Motor neuron (in vitro differentiated cells): ENCODE measurements at places on chromosomes 3 and 15. TPM values are rescaled to one million over a fixed set of nuclear protein-coding genes. Genes with fewer than 3 reads are reported as not detected.

PLSCR2 gene
- not detected in 2 replicates for total RNA-seq

SLC12A1 gene
- 0.04 and 0.17 TPM in 2 replicates for total RNA-seq

CCR9 gene
- 0.14 and 0.31 TPM in 2 replicates for total RNA-seq

AAGAB gene
- 49.3 and 51.0 TPM in 2 replicates for total RNA-seq

MAP6D1 gene
- total RNA-seq, result 3.4 and 4.4 TPM in 2 replicates

NPAP1 gene
- total RNA-seq, result under 0.01 and 0.13 TPM in 2 replicates

CHAC1 gene
- total RNA-seq, result 3.9 and 4.6 TPM in 2 replicates

DHX36 gene
- 64.5 and 67.8 TPM in 2 replicates for total RNA-seq

TMEM40 gene
- total RNA-seq, result 0.18 TPM in 1 of 2 replicates, not detected in the other

ASB14 gene
- 0.66 and 0.75 TPM in 2 replicates for total RNA-seq

SLC2A2 gene
- not detected in 2 replicates for total RNA-seq

LRRC15 gene
- 0.62 and 0.63 TPM in 2 replicates for total RNA-seq

GRCh38 chr3:127679534-127680145 is 6.9 kb downstream of the ABTB1 start:
- ATAC-seq, result no peak

DNA sequence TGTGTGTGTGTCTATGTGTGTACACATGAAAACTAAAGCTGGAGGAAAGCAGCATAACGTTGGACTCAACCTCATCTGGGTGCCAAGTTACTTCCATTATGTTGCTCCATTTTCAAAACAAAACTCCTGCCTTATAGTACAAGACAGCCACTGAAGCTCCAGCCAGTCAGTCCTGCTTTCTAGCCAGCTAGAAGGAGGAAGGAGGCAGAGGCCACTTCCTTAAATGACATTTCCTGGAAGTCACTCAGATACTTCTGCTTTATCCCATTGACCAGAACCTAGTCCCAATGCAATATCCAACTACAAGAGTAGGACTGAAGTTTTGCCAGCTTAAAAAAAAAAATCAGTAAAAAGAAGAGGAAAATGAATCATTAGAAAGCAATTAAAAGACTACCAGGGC is 31.7 kb downstream of the CADPS start:
- ATAC-seq, result no peak

- ATAC-seq, result no peak
Observed at GRCh38 chr3:186152889-186153292, 44.0 kb upstream of the ETV5 start.

DNA sequence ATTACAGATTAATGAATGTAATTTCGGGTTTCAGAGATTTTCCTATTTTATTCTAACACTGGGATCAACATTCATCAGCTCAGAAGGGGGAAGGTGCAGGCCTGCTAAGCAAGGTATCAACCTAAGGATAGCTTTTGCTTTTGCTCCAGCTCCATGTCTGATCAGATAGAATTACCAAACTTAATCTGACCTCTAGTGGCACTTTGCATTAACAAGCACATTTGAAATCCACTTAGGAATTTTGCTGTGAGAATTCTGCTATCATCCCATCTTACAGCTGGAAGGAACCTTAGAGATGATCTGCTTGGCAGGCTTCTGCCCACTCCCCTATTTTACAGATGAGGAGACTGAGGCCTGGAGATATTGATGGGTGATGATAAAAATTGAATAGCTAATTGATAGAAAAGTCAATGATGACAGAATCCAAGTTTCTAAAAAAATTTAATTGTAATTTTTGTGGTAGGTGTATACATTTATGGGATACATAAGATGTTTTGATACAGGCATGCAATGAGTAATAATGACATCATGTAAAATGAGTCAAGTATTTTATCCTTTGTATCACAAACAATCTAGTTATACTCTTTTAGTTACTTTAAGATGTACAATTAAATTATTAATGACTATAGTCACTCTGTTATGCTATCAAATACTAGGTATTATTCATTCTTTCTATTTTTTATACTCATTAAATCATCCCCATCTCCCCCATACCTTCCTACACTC is 209.2 kb upstream of the ZPLD1 start:
- peak; percentile 83 for ATAC-seq

- peak; percentile 92 for ATAC-seq
Observed at GRCh38 chr15:66269326-66270090, 16.0 kb upstream of the MEGF11 start.

GRCh38 chr3:62007036-62007435 is 366.3 kb downstream of the FEZF2 start:
- ATAC-seq, result no peak

DNA sequence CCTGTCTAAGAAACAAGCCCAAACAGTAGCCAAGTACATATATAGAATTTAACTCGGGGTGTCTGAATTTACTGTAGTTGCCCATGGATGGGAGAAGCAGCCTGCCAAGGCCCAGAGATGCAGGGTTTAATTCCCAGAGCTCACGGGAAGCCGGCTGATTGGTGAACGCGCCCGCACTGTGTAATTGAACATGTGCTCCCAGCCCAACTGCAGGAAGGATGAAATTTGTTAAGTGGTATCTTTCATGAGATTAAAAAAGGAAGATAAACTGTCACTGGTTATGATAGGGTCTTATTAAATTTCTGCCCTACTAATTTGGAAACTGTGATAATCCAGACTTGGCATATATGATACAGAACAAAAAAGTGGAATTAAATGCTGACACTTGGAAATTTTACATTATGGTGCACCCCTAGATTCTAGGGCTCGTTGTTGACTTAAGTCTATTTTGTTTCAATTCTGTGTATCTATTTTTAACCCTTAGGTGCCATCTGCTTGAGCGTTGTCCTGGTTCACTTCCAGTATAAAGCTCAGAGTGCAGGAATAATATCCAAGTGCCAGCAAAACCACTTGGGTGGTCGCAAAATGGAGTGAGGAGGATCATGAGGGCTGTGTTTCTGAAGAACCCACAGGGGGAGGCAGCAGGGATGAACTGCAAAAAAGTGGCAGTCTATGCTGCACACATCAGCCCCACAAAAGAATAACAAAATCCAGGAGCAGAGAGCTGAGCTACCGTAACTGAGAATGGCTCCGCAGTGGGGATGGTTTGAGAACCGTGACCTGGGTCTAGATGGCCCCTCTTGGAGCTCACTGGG is 13.8 kb upstream of the TMC3 start:
- ATAC-seq, result no peak

DNA sequence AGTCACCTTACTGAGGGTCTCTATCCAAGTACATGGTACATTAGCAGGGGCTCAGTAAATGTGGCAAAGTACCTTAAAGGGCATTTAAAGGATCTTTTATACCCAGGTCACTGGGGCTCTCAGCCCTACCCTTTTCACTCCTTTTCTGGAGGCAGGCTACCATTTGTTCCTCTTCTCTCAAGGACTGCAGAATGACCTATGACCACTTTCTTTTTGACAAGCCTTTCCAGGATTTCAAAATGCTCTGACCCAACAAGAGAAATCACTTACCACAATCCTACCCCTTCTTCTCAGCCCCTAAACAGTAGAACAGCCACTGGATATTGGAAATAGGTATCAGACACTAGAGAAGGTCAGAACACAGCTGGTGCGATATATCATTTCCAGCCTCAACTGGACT is 221.8 kb upstream of the TPRG1 start:
- no peak for ATAC-seq

DNA sequence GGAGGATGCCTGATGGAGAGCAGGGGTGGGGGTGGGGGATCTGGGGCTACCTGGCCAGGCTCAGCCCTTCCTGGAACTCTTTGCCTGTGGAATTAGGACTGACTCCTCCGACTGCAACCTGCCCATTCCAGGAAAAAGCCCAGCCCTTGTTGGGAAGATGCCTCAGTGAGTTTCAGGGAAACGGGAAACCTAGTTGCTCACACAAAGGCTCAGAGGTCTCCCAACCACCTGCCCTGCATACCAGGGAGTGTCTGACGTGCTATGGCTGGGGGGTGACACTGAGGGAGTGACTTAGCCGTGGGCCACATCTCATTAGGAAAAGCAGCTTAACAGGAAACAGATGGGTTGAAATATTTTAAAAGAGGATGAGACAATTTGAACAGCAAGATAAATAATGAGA is 27.9 kb downstream of the CYP8B1 start:
- peak; percentile 73 for ATAC-seq

GRCh38 chr3:180467177-180467576 is 134.8 kb upstream of the TTC14 start:
- ATAC-seq, result no peak

DNA sequence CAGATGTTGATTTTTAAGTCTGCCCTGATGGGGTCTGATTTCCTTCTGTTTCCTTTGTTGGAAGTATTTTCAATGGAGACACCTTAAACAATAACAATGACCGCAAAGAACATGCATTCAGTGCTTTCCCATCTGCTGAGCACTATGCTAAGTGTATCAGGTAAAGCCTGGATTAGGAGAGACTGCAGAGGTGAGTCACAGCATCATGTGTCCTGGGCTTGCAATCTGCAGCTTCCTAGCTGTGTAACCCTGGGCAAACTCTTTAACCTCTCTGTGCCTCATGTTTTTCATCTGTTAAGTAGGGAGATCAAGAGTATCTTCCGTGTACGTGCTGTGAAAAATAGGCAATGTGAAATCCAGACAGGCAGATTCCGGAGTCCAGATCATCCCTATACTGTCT is 13.3 kb upstream of the CHRNB4 start:
- ATAC-seq, result no peak

GRCh38 chr3:126003447-126004190 is 34.6 kb downstream of the ROPN1B start:
- no peak for ATAC-seq

GRCh38 chr3:40249168-40249567 is 60.3 kb upstream of the EIF1B start:
- ATAC-seq, result no peak

- ATAC-seq, result no peak
Observed at GRCh38 chr3:10521772-10522441, 16.5 kb upstream of the ATP2B2 start.

DNA sequence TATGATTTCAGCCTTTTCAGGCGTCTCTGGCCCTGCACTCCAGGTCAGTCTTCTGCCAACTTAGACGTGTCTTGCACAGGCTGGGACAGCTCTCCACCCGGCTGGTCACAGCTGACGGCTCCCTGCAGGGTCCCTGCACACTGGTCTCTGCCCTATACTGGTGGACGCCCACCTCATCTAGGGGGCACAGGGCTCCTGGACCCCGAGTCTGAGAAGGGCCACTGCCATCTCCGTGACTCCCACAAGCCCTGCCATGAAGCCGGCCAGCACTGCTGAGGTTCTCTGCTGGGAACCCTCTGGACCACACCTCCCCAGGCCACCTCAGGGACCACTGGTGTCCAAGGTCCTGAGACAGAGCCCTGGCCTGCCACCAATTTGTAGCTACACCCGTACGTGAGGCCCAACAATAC is 40.5 kb downstream of the CYFIP1 start:
- no peak for ATAC-seq

DNA sequence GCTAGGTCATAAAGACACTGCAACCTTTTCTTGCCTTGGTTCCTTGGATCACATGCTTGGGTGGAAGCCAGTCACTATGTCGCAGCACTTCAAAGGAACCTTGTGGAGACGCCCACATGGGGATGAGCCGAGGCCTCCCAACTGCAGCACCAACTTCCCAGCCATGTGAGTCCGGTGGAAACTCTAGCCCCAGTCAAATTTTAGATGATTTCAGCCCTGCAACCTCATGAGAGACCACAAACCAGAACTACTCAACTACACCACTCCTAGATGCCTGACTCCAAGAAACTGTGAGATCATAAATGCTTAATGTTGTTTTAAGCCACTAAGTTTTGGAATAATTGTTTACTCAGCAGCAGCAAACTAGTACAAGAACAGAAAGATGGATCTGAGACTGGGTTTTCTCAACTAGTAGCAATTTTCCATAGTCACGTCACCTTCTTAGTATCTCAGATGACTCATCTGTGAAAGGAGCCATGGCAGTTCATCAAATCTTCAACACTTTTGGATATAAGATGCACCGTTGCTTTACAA is 86.5 kb downstream of the MB21D2 start:
- ATAC-seq, result no peak

- ATAC-seq, result no peak
Observed at GRCh38 chr3:26719134-26719533, 96.6 kb downstream of the LRRC3B start.

DNA sequence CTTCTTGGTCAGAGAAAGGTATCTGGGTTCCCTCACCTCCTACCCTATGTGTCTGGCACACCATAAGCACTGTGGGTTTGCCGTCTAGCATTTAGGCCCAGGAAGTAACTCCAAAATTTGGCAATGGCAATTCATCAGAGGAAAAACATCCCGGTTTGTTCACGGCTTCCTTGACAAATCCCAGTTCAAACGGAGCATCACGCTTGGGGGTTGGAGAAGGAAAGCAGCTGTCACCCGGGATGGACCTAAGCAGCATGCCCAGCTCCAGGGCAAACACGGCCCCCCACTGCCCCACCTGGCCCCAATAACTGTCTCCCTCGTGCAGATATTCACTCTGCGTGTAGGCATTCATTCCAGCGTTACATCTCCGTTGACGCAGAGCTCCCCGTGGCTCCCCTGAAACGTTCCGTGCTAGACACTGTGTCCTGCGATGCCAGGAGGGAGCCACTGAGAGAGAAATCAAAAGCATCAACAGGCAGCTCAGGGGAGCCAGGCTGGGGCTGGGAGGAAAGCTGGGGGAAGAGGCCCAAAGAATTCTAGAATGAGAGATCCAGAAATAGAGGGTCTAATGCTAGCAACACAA is 41.4 kb downstream of the NTRK3 start:
- no peak for ATAC-seq

- ATAC-seq, result peak; percentile 40
Observed at GRCh38 chr15:68608206-68608843, 29.5 kb downstream of the CORO2B start.

DNA sequence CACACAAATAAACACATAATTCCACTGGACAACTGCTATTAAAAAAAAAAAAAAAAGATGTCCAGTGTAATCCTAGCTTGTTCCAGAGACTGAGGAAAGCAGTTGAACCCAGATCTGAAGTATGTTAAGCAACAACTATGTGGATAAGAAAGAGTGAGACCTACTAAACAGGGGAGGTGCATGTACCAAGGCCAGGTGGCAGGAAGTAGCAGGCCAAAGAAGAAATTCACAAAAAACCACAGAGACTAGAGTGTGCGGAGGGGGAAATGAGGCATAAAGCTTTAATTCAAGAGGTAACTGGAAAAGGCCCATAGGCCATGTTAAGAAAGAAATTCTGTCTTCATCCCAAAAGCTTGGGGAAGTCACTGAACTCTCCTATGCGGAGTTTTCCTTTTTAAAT is 490.0 kb downstream of the NAALADL2 start:
- ATAC-seq, result no peak

DNA sequence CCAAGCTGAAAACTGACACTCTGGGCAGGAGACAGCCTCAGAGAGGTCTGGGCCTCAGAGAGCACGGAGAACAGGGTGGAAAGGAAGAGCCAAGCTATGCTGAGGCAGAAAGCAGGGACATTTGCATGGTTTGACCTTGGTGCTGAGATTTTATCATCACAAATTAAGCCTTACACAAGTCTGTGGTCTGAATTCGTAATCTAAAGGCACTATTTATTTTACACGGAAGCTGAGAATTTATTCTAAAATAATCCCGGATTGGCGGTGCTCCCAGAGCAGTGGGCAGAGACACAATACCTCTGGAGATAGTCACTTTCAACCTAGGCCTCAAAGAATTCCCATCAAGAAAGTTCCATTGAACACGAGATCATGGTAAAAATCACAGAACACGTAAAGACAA is 47.5 kb downstream of the CFAP92 start:
- ATAC-seq, result no peak
